ENCODE measurements at places on chromosomes 16 and 17. TPM values are rescaled to one million over a fixed set of nuclear protein-coding genes. Genes with fewer than 3 reads are reported as not detected.

The MYO15A gene
- 0.50 TPM for total RNA-seq

The TP53TG3B gene
- total RNA-seq, result not detected

The VTN gene
- total RNA-seq, result 0.11 TPM

The HOXB1 gene
- total RNA-seq, result not detected

The WNT3 gene
- total RNA-seq, result 0.62 TPM

The KDM6B gene
- total RNA-seq, result 7.5 TPM

The TMEM92 gene
- total RNA-seq, result not detected

The IGF2BP1 gene
- 0.44 TPM for total RNA-seq

The EPN2 gene
- total RNA-seq, result 29.2 TPM

The CRHR1 gene
- not detected for total RNA-seq

The MATCAP1 gene
- 19.3 TPM for total RNA-seq

The UMOD gene
- total RNA-seq, result not detected

The TBX6 gene
- 0.11 TPM for total RNA-seq

The ZPBP2 gene
- total RNA-seq, result not detected

The PITPNM3 gene
- 0.37 TPM for total RNA-seq

The RAB26 gene
- 1.1 TPM for total RNA-seq

The RNF43 gene
- under 0.01 TPM for total RNA-seq

The MMP2 gene
- total RNA-seq, result 1,958 TPM

The CES3 gene
- total RNA-seq, result 0.25 TPM

The WIPI1 gene
- total RNA-seq, result 186 TPM

The MFAP4 gene
- total RNA-seq, result 4.8 TPM

The LRRC37A gene
- total RNA-seq, result 2.1 TPM

The PIMREG gene
- 52.6 TPM for total RNA-seq

The EPN3 gene
- not detected for total RNA-seq

The CLDN7 gene
- total RNA-seq, result 4.5 TPM

The ZNF768 gene
- 20.3 TPM for total RNA-seq

The OTOA gene
- under 0.01 TPM for total RNA-seq

The CDR2 gene
- 67.0 TPM for total RNA-seq

The RDM1 gene
- 1.5 TPM for total RNA-seq

The DHX8 gene
- 33.1 TPM for total RNA-seq

The DNAH17 gene
- total RNA-seq, result not detected

The KRT36 gene
- total RNA-seq, result 0.12 TPM

The CBX2 gene
- total RNA-seq, result 2.3 TPM

The GHDC gene
- total RNA-seq, result 16.5 TPM

The OR4D1 gene
- not detected for total RNA-seq

The CORO6 gene
- total RNA-seq, result 12.2 TPM

The CDRT15L2 gene
- total RNA-seq, result not detected

The ARHGAP27 gene
- 6.4 TPM for total RNA-seq

The TMC5 gene
- not detected for total RNA-seq

The ODAD4 gene
- 1.3 TPM for total RNA-seq

The ABCA10 gene
- total RNA-seq, result 0.44 TPM

The CRYBA1 gene
- total RNA-seq, result not detected

The ATF7IP2 gene
- 5.0 TPM for total RNA-seq

The CORO1A gene
- total RNA-seq, result 2.9 TPM

The PROCA1 gene
- 1.7 TPM for total RNA-seq

The PRAC2 gene
- total RNA-seq, result not detected

The RAP1GAP2 gene
- total RNA-seq, result 2.4 TPM

The RTN4RL1 gene
- total RNA-seq, result 0.11 TPM

The PMFBP1 gene
- total RNA-seq, result 0.66 TPM

The PMP22 gene
- 54.1 TPM for total RNA-seq

The DBNDD1 gene
- total RNA-seq, result 1.4 TPM

Data from uterine smooth muscle cell (primary cell).